ENCODE measurements at places on chromosomes 3 and 15.

DNA sequence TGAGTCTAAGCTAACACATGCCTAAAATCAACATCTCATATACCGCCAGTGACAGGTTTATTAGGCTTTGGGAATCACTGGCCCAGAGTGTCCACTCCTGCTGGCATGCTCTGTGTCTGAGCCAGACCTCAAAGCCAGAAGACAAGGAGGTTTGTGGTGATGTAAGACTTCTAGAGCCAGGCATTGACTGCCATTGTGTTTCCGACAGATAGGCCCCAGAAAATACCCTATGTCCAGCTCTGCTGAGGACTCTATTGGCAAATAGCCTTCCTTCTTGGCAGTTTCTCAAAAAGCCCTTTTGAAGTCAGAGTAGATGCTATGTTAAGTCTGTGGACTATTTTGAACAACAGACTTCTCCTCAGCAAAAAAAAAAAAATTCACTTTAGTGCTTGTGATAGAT, 181.9 kb upstream of the UBE2E1 start:
- DNase-seq = no peak
- no peaks in the 10 kb centered on the region for H3K36me3 ChIP-seq
- no peaks in the 10 kb centered on the region for H3K4me1 ChIP-seq

DNA sequence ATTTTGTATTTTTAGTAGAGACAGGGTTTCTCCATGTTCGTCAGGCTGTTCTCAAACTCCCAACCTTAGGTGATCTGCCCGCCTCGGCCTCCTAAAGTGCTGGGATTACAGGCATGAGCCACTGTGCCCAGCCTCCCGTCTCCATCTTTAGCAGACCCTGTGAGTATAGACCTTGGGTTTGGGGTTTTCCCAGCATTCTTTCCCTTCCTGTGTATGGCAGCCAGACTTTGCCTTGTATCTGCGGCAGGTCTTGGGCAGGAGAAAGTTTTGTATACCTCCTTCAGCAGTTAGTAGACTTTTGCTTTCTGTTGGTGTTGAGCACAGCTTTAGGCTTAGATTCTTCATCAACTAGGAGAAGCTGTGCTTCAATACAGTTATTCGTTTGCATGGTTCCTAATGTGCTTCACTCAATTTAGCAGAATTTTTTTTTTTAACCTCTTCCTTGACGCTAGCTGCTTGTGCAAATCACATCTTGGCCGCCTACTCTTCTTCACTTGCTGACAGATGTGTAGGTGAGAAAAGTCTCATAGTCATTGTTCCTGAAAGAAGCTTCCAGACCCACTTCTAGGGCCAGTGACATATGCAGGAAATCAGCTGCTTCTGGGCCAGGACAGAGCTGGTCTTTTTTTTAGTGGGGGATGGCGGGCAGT, 38.4 kb downstream of the MAP2K1 start:
- no peak for DNase-seq
- H3K4me3 ChIP-seq = no peak overlapping the region
- no peaks in the 10 kb centered on the region for H3K27me3 ChIP-seq
- peaks cover 54% of the 10 kb centered on the region for H3K4me1 ChIP-seq

DNA sequence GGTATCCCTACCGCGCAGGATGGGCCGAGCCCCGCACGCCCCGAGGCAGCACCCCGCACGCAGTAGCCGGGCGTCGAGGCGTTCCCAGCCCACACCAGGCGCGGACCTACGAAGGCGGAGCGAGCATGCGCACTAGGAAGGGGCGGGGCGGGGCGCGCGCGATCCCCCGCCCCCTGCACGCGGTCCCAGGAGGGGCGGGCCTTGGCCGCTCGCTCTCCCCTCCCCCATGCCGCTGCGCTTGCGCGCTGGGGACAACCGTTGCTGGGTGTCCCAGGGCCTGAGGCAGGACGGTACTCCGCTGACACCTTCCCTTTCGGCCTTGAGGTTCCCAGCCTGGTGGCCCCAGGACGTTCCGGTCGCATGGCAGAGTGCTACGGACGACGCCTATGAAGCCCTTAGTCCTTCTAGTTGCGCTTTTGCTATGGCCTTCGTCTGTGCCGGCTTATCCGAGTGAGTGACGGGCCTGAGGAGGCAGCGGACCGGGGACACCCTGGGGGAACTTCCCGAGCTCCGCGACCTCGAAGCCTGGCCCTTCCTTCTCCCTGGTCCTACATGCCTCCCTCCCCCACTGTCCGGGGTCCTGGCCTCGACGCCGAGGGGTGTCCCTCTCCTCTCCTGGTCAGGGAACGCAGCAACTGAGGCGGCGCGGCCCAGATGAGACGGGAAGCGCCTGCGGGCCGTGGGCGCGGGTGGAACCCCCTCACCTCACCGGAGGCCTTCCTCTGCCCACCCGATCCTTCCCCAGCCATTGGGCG, at the start of gene SPESP1:
Gene SPESP1 (plus strand): TSS at position 258 of the 755 bp plus-strand sequence. CDS start 129 bp downstream, at position 387.
- H3K4me1 ChIP-seq = peaks cover 3% of the 10 kb centered on the region
- peaks cover 11% of the 10 kb centered on the region for H3K27me3 ChIP-seq
- H3K4me3 ChIP-seq = peak within 1 kb of the TSS; percentile 53

GRCh38 chr3:189680723-189681122, 49.5 kb downstream of the TP63 start:
- no peaks in the 10 kb centered on the region for H3K36me3 ChIP-seq
- H3K27ac ChIP-seq = no peak overlapping the region
- no peak for DNase-seq
- H3K27me3 ChIP-seq = no peaks in the 10 kb centered on the region

DNA sequence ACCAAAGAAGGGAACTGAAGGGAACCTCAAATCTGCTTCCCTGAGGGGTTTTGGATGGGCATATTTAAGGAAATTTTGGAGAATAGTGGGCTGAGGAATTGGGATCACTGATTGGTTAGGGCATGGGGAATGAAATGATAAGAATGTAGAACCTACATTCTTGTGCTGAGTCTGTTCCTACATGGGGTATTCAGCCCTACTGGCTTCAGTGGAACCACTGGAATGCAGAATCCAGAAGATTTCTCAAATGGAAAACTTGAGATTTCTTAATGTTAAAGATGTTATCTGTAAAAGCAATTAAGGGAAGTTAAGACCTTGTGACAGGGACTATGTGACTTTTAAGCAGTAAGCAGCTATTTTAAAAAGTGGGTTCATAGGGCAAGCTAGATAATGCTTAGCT, 1062.4 kb downstream of the AGBL1 start:
- H3K4me3 ChIP-seq = no peak overlapping the region
- DNase-seq = no peak
- no peaks in the 10 kb centered on the region for H3K4me1 ChIP-seq
